ENCODE measurements at places on chromosomes 5 and 9.

DNA sequence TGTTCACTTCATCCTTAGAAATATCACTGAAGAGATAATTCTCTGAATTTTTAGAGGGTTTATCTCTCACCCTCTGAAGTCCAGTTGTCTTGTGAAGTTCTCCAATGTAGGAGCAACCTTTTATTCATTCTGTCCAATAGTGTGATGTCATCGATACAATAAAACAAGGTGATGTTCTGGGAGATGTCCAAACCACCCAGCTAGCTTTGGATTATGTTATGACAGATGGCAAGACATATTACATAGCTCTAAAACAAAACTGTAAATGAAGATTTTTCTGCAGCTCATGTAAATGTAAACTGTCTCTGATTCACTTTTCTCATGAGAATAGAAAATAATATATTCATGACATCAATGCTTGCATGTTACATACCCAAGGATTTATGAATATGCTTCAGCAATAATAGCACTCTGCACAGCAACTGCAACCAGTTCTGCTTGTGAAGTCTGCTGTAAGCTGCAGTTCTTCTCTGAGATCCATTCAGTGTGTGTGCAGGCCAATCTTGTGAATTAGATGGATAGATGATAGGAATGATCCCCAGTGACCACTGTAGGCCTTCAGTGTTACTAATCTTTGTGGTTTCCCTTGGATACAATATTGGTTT is 172.6 kb upstream of the CDH12 start:
- no peak for DNase-seq

- no peak for DNase-seq
Observed at GRCh38 chr5:115414406-115415142, 118.1 kb upstream of the CCDC112 start.

DNA sequence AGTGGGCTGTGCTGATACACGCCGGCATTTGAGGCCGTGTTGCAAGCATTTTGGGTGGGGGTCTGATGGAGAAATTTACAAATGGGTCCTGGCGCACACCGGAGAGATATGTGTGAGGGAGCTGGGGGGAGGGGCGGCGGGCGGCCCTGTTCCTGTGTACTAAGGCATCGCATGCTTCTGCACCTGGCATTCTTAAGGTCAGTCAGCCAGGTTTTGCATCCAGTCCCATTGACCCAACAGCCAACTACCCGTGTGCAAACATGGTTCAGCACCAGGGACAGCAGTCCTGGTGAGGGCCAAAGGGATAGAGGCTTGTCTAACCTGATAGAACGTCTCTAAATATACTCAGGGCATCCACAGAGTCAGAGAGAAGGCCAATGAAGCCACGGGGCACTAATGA is 839 bp downstream of the GABRG2 start:
- no peak for DNase-seq

- DNase-seq: no peak
Observed at GRCh38 chr9:120734607-120735410, 20.5 kb upstream of the MEGF9 start.

DNA sequence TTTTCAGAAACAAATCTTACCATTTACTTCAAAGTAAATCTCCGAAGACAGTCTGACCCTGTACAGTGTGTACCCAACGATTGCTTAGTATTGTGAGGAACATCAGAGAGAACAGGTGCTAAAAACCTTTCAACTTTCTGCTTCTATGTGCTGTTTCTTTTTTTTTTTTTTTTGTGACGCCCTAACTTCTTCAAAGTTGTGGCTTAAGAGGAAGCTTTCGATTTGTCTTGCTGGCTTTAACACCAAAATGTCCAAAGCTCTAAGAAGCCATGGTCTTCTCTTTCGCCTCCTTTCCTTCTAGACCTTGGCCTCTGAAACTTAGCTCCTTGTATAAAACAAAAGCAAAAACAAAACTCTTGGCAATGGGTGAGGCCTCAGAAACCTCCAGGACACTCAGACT is 1.2 kb downstream of the TNFSF8 start:
- DNase-seq: no peak

DNA sequence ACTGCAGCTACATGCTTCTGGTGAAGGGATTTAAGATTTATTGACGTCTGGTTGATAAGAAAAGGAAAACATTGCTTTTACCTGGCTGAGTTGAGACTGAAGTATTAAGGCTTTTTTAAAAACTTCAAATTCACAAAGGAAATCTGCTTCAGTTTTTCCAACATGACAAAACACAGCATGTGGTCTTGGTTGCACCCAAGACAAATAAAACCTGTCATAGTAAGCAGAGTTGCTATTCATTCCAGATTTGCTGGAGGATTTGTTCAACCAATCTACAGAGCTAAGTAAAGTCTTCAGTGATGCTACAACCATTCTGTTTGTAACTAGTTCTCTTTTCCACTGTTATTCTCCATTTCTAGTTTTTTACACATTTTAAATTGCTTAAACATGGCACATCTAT is 11.3 kb downstream of the C5orf63 start:
- no peak for DNase-seq

DNA sequence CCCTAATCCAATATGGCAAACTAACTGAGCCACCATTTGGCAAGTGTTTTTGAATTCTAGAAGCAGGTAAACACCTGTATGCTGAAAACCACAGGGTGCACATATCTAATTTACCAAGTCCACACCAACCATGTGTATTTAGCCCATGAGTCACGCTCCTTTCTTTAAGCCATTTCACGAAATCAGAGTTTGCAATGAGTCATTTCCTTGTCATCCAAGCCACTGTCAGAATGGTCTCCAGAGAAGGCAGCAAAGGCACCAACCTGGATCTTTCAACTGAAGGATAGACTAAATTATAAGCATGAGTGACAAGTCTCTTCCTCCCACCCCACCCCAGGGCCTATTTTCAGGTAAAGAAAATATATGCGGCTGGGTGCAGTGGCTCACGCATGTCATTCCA is 110.0 kb downstream of the PAX5 start:
- DNase-seq: no peak

- no peak for DNase-seq
Observed at GRCh38 chr5:80865551-80865950, 94.6 kb upstream of the RASGRF2 start.

DNA sequence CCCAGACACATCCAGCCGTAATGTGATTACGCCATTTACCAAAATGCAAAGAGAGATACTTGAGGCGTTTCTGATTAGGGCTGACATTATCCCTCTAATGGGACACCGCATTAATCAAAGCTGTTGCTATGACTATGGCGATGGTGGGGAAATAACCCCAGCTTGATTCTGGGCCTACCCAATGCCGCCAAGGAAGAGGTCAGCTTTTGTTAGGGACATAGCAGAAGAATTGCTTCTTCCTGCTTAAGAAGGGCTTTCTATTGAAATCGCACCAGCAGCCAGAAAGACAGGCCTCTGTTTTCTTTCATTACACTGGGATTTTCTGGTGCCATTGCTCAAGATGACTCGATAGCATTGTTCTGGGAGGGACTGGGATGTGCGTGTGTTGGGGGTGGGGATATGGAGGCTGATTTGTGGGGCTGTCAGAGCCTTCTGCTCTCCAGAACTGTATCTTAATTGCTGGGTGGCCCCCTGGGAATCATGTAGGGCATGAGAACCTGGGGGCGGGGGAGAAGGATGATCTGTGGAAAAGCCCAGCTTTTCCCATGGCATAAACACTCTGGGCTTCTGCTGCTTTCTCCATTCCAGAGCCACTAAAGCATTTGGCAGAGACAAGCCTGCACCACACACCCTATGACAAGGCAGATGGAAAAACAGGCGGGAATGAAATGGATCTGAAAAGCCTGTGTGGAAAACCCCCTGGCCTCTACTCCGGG is 106.5 kb upstream of the RAD23B start:
- DNase-seq: no peak

GRCh38 chr9:83062651-83063527 is at the start of gene RASEF:
Gene RASEF (minus strand): TSS chr9:83063142. CDS start chr9:83062867, 275 bp downstream.
- DNase-seq: no peak

GRCh38 chr9:100499866-100500265 is 26.9 kb downstream of the TMEFF1 start:
- DNase-seq: no peak

DNA sequence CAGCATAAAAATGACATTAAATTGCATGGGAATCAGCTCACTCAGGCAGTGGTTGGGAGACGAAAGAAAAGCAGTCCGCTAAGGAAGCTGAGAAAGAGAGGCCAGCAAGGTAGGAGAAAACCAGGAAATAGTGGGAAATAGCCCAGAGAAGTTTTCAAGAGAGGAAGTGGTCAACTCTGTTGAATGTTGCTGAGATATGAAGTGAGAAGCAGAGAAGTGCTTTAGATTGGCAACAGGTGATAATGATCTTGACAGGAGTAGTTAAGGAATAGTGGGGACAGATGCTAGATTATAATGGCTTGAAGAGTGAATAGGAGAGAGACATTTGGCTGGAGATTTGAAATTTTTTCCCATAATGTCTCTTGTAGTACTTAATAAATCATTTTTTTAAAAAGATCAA is 30.8 kb downstream of the CNTRL start:
- no peak for DNase-seq

DNA sequence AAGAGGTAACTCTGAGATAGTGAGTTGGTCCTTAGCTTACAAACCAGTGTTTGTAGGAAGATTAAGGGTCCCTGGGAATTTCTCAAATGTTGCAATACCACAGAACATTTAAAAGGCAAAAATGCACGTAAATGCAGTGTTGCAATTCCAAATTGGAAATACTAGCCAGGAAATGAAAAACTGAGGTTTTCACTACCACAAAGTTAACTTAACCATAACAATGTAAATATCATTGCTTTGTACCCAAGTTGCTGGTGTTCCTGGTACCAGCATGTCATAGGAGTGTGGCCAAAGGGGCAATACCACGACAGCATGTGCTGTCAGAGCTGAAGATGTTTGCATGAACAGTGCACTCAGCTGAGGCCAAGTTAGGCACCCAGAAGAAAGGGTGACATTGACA is 382.9 kb downstream of the GLIS3 start:
- no peak for DNase-seq

DNA sequence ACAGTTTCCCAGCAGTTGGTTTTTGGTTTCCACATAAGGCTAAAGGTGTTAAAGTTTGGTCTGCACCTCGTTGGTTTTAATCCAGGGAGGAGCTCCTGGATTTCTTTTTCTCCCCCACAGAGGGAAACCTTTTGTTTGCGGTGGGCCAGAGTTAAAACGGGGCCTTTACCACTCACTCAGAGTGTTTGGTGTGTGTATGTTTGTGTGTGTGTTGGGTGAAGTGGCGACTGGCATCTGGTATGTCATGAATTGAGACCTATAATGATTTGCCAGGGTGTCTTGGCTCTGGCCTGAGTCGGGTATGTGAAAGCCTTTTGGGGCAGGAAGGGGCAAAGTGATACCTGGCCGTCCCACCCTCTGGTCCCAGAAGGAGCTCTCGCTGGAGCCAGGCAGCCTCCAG is 30.9 kb downstream of the FAXDC2 start:
- no peak for DNase-seq

- DNase-seq: no peak
Observed at GRCh38 chr9:8725635-8726034, 926.1 kb upstream of the DMAC1 start.

- no peak for DNase-seq
Observed at GRCh38 chr9:114643896-114644295, 13.7 kb downstream of the TEX53 start.

GRCh38 chr5:34715711-34716110 is 59.6 kb downstream of the RAI14 start:
- no peak for DNase-seq

GRCh38 chr9:110303133-110303532 is 34.5 kb downstream of the TXNDC8 start:
- no peak for DNase-seq

GRCh38 chr5:169702693-169703481 is 65.8 kb downstream of the DOCK2 start:
- peak; percentile 67 for DNase-seq

DNA sequence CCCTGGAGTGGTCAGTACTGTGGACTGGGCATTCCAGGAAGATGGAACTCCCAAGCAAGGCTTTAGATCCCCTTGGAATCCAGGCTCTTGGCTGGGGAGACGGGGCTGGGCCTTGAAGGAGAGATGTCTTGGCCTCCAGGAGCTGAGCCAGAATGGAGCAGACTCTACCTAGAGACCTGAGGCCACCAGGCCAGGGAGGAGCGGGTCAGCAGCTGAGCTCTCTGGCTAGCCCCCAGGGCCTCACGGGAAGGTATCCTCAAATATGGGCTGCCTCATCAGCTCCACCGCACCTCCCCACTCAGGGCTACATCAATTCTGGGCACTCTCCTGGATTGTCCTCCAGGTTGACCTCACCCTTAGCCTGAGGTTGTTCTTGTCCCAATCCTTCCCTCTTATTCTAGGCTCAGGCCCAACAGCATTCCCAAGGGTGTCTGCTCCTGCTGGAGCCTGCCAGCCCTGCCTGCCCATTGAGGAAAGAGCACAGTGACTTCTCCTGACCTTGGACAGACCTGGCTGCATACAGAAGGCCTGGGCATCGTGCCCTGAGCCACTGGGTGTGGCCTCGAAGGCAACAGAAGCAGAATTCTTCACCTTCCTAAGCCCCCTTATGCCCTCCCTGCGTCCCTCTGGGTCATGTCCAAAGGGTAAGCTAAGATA is 3.0 kb upstream of the PDLIM4 start:
- DNase-seq: no peak

DNA sequence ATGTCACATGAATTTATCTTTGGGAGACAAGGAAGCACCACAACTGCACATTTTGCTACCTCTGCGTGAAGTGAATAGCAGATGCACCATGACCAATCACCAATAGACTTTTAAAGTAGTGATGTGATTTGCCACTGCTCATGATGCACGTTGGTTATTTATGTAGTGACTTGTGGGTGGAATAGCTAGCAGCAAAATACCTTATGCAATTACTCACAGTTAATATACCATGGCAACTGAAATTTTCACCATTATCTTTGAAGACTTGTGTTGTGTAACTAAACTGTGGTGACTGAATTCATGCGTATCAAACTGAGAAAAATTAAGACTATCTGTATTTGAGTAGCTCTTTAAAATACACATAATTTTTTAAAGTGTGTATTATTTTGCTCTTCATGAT is 46.2 kb upstream of the TUSC1 start:
- DNase-seq: no peak

DNA sequence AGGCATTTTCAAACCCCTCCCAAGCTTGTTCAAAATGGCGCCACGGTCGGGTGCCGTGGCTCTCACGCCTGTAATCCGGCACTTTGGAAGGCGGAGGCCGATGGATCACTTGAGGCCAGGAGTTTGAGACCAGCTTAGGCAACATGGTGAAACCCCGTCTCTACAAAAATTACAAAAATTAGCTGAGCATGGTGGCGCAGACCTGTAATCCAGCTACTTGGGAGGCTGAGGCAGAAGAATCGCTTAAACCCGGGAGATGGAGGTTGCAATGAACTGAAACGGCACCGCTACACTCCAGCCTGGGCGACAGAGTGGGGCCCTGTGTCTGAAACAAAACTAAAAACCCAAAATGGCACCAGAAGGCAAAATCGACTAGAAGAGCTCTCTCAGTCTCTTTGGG is 142.0 kb downstream of the MTX3 start:
- no peak for DNase-seq

Data from GM06990 (cell line).